ENCODE measurements at places on chromosomes 1 and 21. TPM values are rescaled to one million over a fixed set of nuclear protein-coding genes. Genes with fewer than 3 reads are reported as not detected.

The LEPR gene
- 9.7 TPM for total RNA-seq

The SLAMF8 gene
- 6.7 TPM for total RNA-seq

The OR2L5 gene
- not detected for total RNA-seq

The MTMR11 gene
- 39.8 TPM for total RNA-seq

The DIP2A gene
- total RNA-seq = 72.8 TPM

The DIO1 gene
- total RNA-seq = not detected

The FCRL2 gene
- total RNA-seq = not detected

The GUCA2A gene
- not detected for total RNA-seq

The PLXNA2 gene
- total RNA-seq = 33.0 TPM

The RGS13 gene
- not detected for total RNA-seq

DNA sequence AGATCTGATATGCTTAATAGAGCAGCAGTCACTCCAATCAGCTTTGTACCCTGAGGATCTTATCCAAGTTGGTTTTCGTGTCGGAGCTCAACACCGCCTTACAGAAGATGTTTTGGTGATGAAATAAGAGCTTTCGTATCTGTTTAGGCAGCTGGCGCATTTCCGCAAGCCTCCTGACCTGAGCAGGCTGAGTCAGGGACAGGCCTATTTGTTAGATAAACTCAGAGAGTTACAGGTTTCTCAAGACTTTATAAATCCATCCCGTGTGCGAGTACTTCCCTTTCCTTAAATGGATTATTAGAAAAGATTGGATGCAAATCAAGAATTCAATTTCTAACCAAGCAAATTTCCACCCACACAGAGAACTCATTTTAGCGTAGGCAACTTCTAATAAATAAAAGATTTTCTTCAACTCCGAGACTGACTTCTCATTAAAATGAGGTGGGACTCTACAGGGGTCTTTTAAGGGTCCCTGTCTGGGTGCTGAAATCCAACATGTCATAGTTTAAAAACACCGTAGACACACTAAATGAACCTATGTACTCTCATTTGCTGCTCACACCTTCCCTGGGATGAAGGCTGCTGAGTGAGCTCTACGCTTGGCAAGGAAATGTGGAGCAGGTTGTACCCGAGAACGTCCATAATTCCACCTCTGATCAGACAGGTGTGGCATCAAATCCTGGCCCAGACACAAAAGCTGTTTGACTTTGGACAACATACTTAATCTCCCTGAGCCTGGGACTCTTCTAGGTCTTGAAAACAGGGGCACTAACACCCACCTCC is 106.9 kb upstream of the F3 start:
- DNase-seq = peak; percentile 59

GRCh38 chr1:208154040-208154439 is 90.1 kb downstream of the PLXNA2 start:
- no peak for DNase-seq

GRCh38 chr1:33446590-33446989 is 15.7 kb upstream of the PHC2 start:
- no peak for DNase-seq

DNA sequence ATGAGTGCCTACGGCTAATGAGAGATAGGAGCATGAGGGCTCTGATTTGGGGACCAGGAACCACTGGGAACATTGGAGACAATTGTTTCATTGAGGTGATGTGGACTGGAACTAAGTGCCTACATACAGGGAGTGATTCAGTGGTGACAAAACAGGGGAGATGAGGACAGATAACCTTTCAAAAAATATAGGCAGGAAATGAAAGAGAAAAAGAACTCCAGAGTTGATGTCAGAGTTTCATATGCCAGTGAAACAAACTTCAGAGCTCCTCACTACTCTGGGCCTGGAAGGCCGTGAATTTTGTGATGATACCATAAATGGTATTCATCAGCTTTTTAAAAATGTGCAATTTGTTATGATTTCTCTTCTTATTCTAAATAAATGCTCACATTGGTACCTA is 39.3 kb downstream of the FASLG start:
- no peak for DNase-seq

DNA sequence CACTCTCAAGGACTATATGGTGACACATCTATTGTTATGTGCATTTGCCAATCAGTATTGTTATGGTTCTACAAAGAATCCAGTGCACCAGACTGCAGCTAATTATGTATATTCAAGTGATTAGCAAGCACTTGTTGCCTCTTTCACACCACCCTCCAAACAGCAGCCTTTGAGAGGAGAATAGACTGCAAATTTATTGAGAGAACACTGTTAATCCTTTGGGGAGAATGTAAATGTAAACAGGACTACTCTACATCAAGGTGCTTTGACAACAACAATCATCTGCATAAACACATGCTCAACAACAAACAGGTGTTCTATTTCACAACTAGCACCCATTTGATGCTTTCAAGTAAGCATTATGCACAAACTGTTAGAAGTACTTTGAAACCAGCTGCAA is 117.4 kb downstream of the AKT3 start:
- no peak for DNase-seq

DNA sequence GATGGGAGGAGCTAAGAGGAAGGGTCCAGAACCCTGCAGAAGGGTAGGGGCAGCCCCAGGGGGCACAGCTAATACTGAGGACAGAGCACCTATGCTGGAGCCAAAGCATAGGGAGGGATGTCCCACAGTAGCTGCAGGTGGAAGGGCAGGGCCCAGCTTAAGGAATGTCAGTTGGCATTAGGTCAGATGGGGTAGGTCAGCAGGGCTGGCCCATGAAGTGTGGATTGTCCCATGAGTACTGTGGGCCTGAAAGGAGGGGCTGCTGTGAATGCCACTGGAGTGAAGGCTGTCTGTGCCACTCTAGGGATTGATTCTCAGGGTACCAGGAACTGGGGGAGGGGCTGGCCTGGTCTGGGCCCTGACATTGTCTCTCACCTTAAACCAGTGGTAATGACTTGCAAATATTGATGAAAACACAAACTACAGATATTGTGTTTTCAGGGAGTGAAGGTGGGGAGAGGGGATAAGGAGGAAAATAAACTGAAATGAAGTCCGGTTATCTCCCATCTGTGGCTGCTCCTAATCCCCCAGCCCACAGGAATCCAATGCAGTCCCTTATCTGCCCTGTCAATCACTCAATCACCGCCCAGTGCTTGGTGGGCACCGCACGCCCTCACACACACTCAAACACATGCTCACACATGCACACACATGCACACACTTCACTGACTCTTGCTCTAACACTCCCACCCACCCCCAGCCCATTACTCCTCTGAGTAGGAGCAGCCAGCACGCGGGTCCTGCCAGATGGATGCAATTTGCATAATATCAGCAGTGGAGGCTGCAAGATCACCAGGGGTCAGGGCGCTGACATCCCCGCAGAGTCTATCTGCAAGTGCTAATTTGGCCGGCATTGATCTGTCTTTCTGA is 27.8 kb downstream of the DMAP1 start:
- DNase-seq = no peak

GRCh38 chr1:78712467-78713051 is 62.9 kb downstream of the IFI44 start:
- DNase-seq = no peak

GRCh38 chr1:150957666-150958065 is 17.0 kb downstream of the CERS2 start:
- no peak for DNase-seq

GRCh38 chr1:94250341-94250740 is 13.0 kb upstream of the ARHGAP29 start:
- no peak for DNase-seq

- DNase-seq = no peak
Observed at GRCh38 chr1:186950547-186950946, 121.8 kb downstream of the PLA2G4A start.

DNA sequence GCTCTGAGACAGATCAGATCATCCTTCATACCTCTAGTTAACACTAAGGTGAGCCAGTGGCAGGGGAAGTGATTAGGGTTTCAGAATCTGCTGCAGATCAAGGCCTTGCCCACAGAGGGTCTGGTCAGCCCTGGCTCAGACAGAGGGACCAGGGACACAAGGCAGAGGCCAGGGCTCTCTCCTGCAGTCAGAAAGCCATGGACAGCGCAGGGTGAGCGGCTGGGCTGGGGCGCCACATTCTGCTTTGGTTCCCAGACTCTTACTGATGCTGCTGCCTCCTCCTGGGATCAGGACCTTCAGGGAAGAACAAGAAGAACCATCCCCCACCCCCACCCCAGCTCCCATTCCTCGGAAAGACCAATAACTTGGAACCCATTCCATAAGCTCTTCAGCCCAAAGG is 43.1 kb downstream of the GPR161 start:
- no peak for DNase-seq

DNA sequence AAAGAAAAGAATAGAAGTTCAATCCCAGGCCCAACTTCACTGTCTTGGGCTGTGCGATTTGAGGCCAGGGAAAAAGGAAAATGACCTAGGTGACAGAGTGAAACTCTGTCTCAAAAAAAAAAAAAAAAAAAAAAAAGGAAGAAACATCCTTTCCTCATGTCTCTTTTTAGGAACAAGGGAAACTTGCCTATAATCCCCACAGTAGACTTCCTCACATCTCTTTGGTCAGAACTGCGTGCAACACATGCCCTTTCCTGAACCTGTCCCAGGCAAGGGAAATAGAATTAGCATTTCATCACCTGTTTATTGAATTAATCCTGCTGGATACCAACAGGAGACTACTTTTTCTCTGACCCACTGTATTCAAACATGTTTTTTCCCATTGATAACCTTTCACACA is 2.3 kb downstream of the DCST1 start:
- no peak for DNase-seq

DNA sequence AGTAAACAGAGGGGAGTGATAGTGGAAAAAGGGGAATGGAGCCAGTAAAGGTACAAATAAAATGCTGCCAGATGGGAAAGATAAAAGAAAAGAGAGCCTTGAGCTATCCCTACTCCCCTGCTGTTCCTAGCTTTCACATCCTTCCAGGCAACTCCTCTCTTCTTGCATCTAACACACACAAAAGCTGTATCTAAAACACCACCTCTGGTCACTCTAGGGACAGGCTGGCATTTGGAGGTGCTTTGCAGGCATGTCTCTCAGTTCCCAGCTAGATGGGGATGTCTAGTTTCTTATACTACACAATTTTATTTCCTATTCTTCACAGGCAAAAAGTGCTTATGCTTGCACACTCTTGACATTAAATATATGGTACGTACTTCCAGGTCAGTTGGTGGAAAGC is 185.1 kb upstream of the ST6GALNAC5 start:
- DNase-seq = no peak

DNA sequence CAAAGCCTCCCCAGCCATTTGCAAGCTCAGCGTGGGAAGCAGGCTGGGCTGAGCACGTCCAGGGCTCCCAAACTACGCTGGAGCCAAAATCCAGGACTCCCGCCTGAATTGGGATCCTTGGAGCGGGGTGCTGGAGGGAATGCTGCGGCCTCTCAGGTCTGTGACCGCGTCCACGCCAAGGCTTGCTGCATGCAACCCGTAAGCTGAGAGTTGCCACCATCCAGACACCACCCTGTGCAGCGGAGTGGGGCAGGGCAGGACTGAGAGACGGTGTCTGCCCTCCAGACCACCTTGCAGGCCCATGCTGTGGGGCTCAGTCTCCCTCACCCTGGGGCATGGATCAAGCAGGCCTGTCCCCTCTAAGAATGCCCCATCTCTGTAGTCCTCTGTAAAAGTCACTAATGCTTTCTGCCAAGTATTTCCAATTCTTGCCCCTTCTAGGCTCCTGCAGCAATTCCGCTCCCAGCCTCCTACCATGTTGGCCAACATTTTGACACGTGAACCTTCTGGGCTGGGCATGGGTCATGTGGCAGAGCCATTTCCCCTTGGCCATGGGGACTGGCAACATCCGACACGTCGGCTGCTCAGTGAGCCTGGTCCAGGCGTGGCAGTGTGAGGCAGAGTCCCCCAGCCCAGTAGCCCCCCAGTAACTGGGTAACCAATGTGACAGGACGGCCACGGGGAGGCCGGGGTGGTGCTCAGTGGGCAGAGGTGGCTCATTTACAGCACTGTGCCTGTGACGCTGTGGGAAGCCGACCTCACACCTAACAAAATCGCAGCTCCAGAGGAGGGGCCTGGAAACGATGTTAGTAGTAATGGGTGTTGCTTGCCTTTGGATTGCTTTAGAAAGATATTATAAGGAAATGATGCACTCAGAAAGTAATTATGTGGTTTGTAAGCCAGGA is 57.9 kb upstream of the PDE9A start:
- DNase-seq = no peak

DNA sequence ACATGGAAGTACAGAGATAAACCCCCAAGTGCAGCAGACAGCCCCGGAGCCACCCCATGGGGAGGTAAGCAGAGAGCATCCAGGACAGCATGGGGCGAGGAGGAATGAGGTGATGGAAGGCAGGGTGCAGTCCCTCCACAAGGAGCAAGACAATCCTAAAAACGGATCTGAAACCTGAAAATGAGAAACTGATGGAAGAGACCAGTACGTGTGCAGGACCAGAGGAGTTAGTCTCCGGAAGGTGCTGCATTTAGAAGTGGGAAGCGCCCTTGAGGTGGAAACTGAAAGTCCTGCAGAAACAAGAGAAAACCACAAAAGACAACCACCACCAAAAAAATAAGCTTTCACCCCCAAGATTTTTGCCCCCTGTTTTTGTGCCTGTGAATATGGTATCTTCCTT is 17.4 kb upstream of the DDOST start:
- DNase-seq = no peak

DNA sequence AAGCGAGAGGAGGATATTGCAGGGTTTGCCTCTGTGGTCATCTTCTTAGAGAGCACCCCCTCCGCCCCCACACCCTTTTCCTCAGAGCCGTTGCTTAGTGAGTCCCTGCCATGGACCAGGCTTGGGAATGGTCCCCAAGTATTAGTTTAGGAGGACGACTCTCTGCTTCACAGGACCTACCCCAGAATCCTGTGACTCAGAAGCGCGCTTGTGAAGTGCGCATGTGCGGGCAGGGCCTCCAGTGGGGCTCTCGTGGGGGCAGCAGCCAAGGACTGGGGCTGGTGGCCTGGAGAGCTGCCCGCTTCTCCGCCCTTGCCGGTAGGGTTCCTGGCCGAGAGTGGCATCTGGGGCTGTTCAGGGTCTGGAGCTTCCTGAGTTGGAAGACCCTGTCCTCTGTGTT is 37.3 kb upstream of the HMGN1 start:
- no peak for DNase-seq

GRCh38 chr1:41811051-41811795 is 107.5 kb downstream of the HIVEP3 start:
- no peak for DNase-seq

DNA sequence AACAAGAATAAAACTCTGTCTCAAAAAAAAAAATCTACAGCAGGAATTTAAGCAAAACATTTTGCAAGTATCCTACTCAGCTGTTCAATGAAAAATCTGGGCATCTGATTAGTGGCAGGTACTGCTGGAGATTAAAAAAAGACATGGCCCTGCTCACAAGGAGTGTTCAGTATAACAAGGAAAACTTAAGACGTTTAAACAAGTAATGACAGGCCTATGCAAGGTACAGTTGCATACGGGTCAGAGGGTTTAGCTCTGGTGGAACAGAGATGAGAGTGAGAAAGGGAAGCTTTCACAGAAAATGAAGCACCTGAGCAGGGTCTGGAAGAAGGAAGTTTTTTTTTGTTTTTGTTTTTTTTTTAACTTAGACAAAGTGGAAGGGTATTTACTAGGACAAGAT is 23.0 kb downstream of the SNRNP40 start:
- no peak for DNase-seq

DNA sequence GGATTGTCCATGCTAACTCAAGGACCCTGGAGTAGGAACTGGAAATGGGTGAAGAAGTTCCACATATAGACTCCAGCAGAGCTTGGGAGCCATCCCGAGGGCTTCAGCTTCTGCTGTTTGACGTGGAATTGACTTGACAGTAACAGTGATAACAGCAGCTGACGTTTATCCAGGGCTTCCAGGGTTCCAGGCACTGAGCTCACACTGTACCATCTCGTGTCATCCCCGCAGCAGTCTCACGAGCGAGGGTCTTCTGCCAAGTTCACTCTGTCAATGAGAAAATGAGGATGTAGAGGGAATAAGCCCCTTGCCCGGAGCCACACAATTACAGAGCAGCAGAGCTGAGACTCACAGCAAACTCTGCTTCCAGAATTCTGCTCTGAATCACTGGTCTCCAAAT is 447.7 kb downstream of the SIPA1L2 start:
- no peak for DNase-seq

Measured in ascending aorta (tissue), 2 donors.